Hematopoietic multipotent progenitor cell treated with erythropoietin and hydrocortisone succinate and interleukin-3 and kit ligand, for 15 days (in vitro differentiated cells): ENCODE measurements at places on chromosomes 1 and 21.

- DNase-seq, result peak; percentile 71
These were observed 1.1 kb upstream of the GTF2B start for GRCh38 chr1:88892357-88892877.

DNA sequence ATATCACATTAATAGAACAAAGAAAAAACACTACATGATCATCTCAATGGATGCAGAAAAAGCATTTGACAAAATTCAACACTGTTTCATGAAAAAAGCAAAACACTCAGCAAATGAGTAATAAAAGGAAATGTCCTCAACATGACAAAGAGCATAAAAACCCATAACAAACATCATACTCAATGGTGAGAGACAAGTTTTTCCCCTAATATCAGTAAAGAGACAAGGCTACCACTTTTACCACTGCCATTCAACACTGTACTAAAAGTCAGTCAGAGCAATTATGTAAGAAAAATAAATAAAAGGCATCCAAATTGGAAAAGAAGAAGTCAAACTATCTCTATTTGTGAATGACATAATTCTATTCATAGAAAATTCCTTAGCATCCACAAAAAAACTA is 64.3 kb downstream of the ZNF644 start:
- no peak for DNase-seq

DNA sequence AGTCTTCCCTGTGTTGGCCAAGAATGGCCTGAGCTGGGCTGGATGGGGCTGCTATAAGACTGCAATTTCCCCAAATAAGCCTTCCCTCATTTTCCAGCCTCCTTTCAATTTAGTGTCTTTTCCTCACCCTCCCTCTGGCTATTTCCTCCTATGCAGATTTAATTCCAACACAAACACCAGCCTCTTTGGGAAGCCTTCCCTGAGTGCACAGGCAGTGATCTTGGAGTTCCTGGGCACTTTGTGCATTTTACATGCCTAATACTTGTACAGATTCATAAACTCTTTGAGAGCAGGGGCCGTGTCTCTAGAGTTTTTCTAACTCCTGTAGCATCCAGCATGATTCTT is 91.1 kb upstream of the TLR5 start:
- DNase-seq, result no peak

- no peak for DNase-seq
These were observed 2.2 kb downstream of the LAD1 start for GRCh38 chr1:201396861-201397464.

DNA sequence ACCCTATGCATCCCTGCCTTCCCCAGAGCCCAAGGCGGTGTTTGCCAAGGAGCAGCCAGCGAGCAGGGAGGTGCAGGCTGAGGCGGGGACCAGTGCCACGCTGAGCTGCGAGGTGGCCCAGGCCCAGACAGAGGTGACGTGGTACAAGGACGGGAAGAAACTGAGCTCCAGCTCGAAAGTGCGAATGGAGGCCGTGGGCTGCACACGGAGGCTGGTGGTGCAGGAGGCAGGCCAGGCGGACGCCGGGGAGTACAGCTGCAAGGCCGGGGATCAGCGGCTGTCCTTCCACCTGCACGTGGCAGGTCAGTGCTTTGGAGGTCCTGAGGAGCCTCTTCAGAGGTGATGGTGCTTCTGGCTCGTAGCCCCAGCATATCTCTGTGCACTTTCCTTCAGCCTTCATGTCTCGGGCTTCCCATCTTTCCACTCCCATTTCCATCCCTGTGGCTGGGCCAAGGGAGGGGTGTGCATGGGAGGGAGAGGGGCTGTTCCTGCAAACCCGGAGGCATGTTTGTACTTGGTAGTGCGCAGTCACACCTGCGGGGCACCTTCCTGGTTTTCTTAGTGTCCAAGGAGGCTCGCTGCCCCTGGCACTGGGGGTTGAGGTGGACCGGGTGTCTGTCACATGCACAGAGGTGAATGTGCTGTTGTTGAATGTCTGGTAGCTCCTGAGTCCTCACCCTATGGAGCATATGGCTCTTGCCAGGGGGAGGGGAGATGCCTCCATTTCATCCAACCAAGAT is 56.4 kb downstream of the OBSCN start:
- DNase-seq, result no peak

DNA sequence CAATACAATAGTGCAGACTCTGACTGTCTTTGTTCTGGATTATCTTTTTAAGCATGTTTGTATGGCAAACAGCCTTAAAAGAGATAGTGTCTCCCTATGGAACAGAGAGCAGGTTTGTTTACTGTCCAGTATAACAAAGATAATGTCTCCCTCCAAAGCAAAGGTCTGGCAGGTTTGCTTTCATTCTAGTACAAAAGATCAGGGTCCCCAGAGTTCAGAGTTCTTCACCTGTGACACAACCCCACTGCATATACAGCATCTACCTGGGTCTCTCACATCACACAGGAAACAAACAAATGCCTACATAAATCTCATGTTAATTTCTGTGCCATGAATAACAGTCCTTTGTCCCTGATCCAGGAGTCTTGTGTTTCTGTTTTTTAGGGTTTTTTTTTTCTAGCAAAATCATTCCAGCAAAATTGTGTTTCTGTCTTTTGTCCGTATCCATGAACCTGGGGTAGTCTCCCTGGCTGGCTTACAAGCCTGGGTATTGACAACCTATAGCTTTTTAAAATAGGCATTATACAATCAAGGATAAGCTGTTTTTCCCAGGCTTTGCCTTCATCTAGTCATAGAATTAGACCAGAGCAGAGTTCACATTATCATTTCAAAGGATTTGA is 89.4 kb upstream of the PTBP2 start:
- no peak for DNase-seq

DNA sequence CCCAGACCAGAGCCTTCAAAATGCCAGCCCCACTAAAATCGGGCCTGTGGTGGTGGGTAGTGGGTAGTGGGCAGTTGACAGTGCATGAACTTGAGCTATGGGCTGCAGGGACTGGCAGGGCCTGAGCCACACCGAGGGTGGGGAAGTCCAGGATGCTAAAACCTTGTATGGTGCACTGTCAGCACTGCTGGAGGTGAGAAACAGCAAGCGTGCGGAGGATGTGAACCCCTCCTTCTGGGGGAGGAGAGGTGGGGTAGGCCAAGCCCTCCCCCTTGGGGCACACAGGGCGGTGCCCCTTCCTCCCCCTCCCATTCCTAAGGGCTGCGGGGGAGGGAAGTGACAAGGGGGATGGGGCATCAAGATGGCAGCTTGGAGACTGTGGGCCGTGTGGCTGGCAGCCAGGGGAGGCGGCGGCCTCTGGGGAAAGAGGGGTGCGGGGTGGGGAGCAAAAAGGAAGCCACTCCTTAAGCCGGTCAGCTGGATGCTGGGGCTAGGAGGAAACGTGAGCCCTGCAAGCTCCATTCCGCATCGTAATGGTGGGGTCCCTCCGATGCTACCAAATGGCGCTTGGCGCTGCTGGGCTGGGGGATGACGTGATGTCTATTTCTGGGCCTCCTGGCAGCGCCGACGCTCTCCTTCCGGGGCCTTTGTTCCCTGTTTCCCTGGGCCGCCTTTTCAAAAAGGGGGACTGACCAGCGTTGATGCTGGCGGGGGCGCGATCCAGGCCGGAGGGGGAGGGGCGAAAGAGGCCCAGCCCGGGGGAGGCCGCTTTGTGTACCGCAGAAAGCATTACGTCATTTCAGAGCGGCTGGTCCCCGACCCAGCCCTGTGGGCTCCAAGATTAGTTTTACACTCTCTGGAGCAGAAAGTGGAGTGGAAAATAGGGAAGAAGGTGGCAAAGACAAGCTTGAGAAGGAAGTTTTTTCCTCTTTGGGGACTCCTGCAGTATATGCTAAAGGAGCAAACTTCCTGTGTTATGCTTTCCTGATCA is 809 bp downstream of the SYT11 start:
- no peak for DNase-seq

DNA sequence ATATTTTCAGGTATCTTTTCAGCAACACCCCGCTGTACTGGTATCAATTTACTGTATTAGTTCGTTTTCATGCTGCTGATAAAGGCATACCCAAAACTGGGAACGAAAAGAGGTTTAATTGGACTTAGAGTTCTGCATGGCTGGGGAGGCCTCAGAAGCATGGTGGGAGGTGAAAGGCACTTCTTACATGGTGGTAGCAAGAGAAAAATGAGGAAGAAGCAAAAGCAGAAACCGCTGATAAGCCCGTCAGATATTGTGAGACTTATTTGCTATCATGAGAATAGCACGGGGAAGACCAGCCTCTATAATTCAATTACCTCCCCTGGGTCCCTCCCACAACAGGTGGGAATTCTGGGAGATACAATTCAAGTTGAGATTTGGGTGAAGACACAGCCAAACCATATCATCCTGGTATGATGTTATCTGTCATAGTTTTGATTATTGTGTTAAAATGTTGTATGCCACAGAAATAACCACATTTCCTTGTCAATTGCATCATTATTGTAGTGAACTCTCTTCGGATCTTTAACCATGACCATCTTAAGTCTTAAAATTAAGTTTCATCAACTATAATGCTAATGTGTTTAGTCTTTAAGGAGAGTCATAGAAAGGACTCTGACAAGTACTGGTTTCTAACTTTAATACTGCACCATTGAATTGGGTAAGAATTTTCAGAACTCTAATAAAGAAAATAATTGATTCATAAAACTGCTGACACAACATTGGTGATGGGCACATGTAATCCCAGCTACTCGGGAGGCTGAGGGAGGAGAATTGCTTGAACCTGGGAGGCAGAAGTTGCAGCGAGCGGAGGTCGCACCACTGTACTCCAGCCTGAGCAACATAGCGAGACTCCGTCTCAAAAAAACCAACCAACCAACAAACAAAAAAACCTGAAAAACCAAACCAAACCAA is 58.2 kb downstream of the TBX19 start:
- no peak for DNase-seq

DNA sequence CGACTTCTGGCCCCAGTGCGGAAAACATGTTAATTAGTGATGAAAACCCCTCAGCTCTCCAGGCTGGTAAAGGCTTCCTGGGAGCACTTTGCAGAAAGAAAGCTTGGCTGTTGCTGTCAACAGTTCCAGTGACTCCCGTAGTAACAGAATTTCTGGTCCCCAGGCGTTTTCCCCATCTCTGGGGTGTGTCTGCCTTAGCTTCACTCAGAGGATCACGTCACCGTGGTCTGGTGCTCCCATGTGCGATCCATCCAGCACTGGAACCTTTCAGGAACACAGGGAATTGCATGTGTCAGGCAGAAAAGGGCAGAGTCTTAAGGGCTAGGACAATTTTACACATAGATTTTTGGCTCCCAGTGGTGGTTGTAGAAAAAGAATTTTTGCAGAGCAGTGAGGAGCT is 470.4 kb upstream of the USP24 start:
- no peak for DNase-seq

DNA sequence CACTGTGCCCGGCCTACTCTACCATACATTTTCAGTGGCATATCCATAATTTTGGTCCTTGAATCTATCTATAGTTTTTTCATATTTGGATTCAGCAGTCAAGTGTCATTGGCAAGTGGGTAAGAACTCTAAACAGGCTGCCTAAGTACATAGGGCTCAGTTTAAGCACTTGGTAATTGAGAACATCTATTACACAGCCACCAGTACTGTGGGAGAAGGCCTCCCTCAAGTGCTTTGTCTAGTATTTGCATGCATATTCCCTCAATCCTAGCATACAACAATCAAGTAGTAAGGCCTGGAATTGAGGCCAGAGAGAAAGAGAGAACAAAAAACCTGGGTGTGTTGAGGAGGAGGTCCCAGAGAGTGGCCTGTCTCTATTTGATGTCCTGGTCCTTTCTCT is 325.2 kb downstream of the USP25 start:
- no peak for DNase-seq

- no peak for DNase-seq
These were observed 32.1 kb upstream of the OPRD1 start for GRCh38 chr1:28779751-28780408.

DNA sequence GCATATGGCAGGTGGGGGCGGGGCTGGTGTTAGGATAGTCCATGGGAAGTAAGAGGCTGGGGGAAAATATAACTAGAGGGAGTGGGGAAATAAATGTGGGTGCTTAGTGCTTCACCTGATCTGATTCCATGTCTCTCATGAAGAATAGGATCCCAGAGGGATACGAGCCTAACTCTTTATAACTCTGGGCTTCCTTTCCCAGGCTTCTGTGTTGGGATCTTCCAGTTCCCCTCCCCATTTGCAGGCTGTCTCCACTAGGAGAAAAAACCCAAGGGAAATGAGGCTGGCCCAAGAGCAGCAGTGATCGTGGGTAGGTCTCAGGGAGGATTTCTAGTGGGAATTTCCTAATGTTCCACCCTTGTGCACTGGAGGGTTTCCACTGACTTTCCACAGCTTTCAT is 1.6 kb downstream of the KCNJ9 start:
- DNase-seq, result no peak

GRCh38 chr1:41416081-41416480 is 54.8 kb downstream of the FOXO6 start:
- no peak for DNase-seq

DNA sequence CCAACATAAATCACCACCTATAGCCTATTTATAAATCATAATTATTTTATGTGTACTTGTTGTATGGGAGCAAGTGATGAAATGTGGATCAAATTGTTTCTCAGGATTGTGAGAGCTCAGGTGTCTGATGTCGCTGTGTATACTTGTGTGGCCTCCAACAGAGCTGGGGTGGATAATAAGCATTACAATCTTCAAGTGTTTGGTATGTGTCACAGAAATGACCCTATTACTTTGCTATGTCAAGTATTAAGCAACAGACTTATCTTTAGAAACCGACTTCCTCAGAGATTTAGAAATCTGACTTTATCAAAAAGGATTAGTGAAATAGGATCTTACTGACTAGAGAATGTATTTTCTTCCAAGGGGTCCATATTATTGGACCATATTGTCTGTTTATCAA is 280.9 kb downstream of the TPR start:
- DNase-seq, result no peak

DNA sequence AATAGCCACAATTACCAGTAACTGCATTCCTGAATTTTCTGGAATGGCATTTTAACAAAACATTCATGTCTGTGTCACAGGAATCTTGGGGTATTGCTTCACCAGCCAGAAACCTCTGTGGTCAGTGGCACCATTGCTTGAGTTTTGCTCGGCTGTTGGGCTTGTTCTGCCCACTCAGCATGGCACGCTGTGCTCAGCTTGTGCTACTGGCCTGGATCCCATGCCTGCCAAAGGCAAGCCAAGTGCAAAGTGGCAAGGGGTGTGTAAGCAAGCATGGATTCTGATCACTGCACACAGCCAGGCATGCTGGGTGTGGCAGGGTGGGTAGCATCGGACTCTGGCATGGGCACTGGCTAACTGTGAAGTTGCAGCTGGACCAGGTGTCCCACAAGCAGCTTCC is 1150.9 kb downstream of the MRPL39 start:
- DNase-seq, result no peak

GRCh38 chr1:3069491-3070308 is 697 bp downstream of the PRDM16 start:
- DNase-seq, result no peak

- DNase-seq, result no peak
These were observed 53.8 kb upstream of the MROH9 start for GRCh38 chr1:170881268-170882265.

DNA sequence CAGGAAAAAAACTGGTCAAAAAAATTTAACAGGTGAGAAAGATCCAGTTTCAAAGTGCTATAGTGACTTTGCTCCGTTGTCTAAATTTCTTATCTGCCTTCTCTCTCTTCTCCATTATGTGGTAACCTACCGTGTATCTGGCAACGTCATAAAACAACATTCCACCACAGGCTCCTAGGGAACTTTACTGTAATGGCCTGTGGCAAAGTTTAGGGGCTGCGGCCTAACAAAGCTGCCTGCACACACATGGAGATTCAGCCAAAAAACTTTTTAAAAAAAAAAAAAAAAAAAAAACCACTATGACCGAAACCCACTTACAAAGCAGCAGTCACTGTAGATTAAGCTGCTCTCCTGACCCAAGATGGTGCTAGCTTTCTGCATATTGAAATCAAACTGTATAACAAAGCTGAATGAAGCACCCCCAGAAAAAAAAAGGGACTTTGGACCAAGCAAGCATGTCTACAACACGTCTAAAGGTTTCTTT is 202.6 kb downstream of the SLC45A1 start:
- DNase-seq, result no peak
